HCT116 (cell line): ENCODE measurements at places on chromosomes 2 and 18. TPM values are rescaled to one million over a fixed set of nuclear protein-coding genes. Genes with fewer than 3 reads are reported as not detected.
A peak's percentile ranks its signal among the peaks of the same experiment; 100 is the strongest.

DNA sequence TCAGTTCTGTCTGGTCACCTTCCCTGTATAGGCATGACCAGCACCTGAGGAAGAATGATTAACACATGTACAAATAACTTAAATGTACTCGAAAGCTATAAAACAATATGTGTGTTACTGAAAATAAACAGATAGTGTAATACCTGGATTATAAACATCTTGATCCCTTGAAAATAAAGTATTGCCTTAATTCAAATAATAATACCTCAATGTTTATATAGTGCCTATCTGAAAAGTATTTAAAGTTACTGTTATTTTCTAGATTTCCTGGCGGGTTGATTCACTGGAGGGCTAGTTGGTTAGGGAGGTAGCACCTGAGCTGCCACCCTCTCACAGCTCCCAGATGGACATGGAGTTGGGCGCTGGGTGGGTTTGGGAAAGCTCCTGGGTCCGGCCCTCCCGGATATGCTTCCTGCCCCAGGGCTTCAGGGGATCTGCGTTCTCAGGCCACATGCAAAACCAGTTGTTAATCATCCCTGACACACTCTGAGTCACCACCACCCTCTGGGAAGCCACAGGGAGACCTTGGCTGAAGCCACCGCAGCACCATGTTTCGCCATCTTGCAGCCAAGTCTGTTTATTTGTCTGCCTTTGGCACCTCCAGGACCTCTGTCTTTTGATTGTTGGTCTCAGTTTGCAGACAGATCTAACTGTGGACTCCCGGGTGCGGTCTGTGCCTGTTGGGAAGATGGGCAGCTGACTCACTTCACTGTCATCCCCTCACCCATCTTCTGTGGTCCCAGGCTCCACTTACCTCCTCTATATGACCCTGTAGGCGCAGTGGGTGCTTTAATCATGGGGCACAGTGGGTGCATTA is 35.3 kb downstream of the RAB31 start:
- peak; percentile 96 for DNase-seq

DNA sequence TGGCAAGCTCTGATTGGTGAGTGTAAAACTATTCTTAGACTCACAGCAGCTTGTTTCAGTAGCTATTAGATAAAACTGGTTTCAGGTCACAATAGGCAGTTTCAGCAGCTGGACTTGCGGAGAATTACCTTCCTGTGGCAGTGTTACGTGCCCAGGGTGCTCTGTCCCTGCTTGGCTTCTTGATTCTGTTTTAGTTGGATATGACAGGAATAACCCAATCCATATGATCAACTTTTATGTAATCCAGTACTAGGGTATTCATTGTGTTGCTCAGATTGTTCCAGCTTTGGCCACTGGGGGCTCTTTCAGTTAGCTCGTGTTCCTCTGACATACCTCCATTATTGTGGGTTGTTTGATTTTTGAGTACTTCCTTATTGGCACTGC is 43.1 kb downstream of the INPP4A start:
- DNase-seq = peak; percentile 39

TACR1 gene
- not detected for total RNA-seq

DNA sequence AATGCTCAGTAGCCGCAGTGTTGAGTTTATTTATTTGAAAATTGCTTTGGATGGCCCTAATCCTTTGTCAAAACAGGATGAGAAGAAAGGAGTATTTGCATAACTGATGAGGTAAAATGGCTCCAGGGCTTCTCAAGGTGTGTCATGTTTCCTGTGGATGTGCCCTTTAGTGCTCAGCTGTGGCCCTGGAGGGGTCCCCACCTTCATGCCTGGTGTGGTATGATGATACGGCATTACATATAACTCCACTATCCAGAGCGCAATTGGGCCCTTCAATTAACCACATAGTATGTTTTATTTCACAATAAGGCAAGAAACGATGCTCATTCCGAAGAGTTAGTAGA is 39.8 kb upstream of the TMEM178A start:
- DNase-seq = no peak

DNA sequence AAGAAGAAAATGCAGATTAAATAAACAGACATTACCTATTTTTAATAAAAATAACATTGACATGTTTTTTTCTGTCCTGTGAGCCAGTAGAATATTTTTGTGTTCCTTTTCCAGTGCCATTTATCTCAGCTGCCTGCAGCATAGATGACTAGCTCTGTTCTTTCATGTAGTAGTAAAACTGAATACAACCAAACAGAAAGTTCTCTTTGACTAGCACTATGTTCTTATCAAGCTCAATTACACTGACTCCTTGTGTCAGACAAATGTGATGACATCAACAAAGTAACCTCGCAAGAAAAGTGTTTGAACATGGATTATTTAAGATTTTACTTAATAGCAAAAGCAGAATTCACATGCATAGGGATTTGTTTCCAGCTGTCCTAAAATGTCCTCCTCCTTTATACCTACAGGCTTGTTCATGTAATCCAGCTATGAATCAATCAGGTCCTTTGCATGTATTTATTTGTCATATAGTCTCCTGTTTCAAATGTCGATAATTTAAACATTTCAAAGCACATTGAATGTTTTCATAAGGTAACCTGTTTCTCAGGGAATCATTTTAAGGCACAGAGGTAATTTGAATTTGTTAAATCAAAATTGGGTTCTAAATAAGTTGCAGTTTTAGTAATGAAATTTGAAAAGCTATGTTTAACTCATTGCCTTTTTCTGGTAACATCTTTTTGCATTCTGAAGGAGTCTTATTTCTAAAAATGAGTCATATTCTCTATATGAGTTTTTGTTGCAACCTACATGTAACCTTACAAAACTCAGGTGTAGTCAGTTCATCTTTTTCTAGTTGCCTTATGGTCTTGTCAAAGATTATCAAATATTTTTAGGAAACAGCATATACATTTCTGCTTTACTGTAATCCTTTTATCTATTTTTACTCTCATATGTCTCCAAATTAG is 215.3 kb upstream of the GULP1 start:
- no peak for DNase-seq

DNA sequence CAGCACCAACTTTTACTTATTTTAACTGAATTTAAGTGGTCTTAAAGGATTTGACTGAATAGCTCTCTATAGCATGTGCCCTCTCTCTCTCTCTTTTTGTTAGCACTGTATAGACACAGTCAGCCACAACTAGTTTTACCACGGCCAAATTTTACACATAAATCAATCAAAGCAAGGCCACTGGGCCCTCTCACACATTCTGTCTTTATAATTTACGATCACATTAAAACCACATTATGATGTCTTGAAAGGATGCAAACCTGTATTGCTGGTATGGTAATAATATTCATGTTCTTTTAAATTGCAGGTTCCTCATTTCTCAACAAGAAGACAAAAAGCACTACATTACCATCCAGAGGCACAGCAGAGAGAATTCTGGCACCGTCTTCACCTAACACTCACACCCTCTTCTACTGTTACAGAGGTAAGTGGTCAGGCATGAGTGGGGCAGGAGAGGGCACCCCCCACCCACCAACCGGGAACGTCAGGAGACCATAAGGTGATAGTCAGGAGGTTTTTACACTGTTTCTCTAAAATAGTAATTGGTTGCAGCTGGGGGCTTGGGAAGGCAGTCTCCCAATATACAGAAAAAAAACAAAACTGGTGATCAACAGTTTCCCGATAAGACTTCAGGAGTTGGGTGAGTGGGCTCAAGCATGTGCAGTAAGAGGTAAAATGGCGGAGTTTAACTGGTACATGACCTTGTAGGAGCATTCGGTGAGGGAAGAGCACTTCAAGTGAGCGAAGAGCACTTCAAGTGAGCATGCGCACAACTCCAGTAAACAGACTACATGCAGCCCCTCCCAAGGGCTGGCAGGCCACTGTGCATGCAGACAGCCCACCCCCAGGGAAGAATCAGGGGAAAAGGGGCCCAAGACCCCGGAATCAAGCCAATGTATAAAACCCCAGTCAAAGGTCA is 296.7 kb downstream of the PIEZO2 start:
- DNase-seq = no peak

DNA sequence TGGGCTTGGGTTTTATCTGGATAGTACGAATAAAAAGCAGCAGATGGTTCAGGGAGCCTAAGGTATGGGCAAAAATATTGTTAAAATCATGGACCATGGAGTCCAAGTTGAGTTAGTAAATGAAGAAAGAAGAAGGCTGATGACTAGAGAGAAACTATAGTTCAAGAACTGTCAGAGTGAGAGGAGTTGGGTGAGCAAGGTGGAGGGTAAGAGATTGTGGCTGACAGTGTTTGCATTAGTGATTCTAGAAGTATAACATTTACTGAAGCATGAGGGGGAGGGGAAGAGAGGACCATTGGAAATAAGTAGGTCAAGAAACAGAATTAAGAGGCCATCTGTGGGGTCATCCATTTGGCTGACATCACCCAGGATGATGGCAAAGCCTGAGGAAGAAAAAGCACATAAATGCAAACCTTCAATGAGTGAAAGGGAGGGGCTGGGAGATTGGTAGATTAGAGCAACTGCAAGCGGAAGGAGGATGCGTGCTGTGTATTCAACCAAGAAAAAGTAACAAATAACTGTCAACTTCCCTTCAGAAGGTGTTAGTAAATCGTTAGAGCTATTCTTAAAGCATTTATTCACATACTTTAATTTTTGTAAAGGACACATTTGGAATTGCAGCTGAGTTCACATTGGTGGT is 392.8 kb downstream of the TSN start:
- DNase-seq = no peak

DNA sequence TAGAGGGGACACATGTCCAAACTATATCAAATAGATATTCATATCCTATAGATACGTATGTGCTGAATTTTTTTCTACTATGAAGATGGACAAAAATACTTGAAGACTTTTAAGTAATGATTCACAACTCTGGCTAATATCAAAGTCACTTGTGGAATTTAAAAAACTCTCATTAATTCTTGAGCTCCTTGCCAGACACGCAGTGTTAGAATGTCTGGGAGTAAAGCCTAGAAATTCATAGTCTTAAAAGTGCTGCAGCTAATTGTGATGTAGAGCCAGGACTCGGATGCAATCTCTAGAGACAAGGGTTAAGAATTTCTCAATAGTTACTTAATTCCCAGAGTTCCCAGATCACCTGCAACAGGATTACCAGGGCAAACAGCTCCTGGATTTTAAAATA is 107.4 kb downstream of the ARL6IP6 start:
- DNase-seq = no peak

GRCh38 chr2:77513191-77513590 is 9.0 kb downstream of the LRRTM4 start:
- DNase-seq = no peak

DNA sequence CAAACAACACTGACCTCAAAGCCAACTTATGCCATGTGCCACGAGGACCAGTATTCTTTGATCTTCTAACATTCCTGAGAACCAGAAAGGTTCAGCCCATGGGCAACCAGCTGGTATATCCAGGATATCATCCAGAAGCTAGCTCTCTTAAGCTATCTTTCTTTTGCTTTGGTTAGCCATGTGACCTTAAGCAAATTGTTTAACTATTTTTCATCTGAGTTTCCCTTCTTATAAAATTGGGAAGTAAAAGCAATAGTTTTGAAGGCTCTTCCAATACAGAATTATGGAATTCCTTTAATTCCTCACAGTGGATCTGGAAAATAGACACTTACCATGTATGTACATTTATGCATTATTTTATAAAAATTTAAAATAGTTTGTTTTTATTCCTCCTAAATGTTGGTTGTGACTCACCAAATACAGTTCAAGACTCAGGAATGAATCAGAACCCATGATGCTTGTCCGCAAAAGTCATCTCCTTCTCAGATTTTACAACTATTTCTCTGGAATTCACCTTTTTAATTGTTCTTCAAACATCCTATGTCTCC is 435.7 kb downstream of the ZEB2 start:
- no peak for DNase-seq

- DNase-seq = no peak
Measured at GRCh38 chr2:219434718-219435525, at the start of gene SPEG. Gene SPEG (plus strand): TSS chr2:219434843. CDS start chr2:219434978, 135 bp downstream.

HDHD2 gene
- total RNA-seq = 29.1 TPM

GRCh38 chr2:66790651-66791181 is 355.8 kb downstream of the MEIS1 start:
- DNase-seq = no peak
